Endodermal cell (in vitro differentiated cells): ENCODE measurements at places on chromosomes 2 and 18. TPM values are rescaled to one million over a fixed set of nuclear protein-coding genes. Genes with fewer than 3 reads are reported as not detected.

The TRPM8 gene
- not detected in 3 replicates for total RNA-seq

The WIPF1 gene
- 17.1 and 21.5 TPM in 2 replicates for total RNA-seq

- no peak for DNase-seq
These were observed 21.6 kb upstream of the DSC3 start for GRCh38 chr18:31064130-31064529.

GRCh38 chr2:43033466-43034241 is 192.8 kb downstream of the ZFP36L2 start:
- no peak for DNase-seq

- no peak for DNase-seq
These were observed 291.6 kb downstream of the CMPK2 start for GRCh38 chr2:6574121-6574520.

DNA sequence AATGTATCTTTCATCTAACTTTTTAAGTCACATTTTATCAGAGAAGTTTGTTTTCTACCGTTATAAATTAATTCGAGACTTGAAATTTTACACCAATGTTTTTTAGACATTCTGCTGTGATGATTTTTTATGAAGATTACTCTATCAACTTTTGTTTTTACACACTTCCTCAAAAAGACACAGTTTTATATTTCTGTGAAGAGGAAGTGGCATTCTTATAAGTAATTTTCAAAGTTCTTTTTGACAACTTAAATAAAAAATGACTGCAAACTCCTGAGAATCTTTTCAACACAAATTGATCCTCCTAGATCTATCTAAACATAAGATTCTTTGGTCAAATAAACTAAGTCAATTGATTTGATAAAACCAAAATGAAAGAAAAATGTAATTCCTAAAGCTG is 13.7 kb downstream of the ANKRD44 start:
- DNase-seq: no peak
